ENCODE measurements at places on chromosomes 4 and X.

DNA sequence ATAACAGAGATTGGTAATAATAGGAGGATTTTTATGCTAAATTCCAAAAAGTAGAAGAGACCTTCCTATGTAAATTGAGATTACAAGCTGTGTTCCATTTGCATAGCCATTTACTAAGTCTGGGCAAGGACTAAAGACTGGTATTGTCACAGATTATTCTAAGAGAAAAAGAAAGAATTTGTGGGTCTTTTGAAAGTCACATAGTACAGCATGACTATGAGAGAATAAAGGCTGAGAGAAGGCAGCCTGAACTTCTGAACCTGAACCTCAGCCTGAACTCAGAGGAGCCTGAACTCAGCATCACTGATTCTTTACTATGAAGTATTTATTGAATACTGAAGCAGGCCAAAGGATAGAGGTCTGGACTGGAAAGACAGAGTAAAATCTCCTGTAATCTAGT lies 297.5 kb downstream of the STPG2 start:
- no peak overlapping the region for H3K4me3 ChIP-seq
- H3K36me3 ChIP-seq: no peaks in the 10 kb centered on the region
- no peak overlapping the region for H3K27ac ChIP-seq
- no peaks in the 10 kb centered on the region for H3K27me3 ChIP-seq
- peak; percentile 7 for DNase-seq

DNA sequence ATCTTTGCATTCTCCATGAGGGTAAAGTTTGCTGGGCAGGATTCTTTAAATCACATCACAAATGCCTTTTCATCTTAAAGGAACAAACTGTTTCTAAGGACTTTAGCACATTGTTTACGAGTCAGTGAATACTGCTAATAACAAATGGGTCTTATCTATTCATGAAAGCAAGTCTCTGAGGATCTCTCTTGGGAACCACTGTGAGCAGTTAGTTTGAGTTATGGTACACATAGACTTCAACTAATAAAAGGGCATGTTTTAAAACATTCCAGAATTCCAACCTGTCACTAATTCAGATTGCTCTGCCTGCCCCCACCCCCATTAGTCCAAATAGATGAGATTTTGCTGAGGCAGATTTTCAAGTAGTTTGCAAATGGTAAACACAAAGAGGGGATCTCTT lies 22.3 kb upstream of the GPC3 start:
- no peaks in the 10 kb centered on the region for H3K4me1 ChIP-seq
- DNase-seq: peak; percentile 19
- H3K36me3 ChIP-seq: no peaks in the 10 kb centered on the region
- H3K27ac ChIP-seq: no peak overlapping the region
- no peak overlapping the region for H3K4me3 ChIP-seq

DNA sequence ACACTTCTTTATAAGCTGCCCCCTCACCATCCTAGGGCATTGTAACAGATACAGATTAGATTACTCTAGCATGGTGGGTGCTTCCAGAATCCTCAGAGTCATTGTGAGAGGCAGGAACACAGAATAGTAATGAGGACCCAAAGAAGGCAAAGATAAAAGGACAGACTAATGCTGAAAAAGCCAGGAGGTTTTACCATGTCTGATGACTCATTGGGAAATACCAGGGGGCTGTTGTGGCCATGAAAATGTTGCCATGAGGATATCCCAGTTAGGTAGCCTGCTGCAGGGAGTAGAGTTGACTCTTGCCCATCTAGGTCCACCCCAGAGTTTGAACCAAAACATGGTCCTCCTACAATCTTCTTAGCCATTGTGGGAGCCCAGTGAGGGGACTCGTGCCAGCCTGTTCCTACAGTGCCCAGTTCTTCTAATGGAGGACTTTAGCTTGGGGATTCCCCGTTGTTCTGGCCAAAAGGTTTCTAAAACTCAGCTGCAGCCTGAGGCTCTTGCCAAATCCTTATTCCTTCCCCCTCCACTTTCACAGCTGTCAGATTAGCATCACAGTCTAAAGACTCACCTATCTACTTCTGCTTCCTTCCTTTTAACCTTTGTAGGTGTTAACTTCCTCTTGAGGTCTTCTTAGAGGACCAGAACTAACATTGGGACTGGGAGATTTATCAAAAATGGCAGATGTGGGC lies 586.0 kb upstream of the AADAT start:
- H3K4me1 ChIP-seq: peaks cover 1% of the 10 kb centered on the region
- H3K27me3 ChIP-seq: no peaks in the 10 kb centered on the region
- peak overlapping the region; percentile 51 for H3K27ac ChIP-seq
- H3K4me3 ChIP-seq: no peak overlapping the region
- peak; percentile 81 for DNase-seq

GRCh38 chr4:105520819-105521790 lies 31.3 kb upstream of the ARHGEF38 start:
- no peaks in the 10 kb centered on the region for H3K4me1 ChIP-seq
- H3K36me3 ChIP-seq: no peaks in the 10 kb centered on the region
- H3K27me3 ChIP-seq: no peaks in the 10 kb centered on the region
- peak; percentile 61 for DNase-seq

GRCh38 chr4:26151615-26152014 lies 169.2 kb upstream of the RBPJ start:
- no peak overlapping the region for H3K4me3 ChIP-seq
- DNase-seq: no peak
- no peaks in the 10 kb centered on the region for H3K27me3 ChIP-seq
- H3K27ac ChIP-seq: no peak overlapping the region
- H3K36me3 ChIP-seq: no peaks in the 10 kb centered on the region

DNA sequence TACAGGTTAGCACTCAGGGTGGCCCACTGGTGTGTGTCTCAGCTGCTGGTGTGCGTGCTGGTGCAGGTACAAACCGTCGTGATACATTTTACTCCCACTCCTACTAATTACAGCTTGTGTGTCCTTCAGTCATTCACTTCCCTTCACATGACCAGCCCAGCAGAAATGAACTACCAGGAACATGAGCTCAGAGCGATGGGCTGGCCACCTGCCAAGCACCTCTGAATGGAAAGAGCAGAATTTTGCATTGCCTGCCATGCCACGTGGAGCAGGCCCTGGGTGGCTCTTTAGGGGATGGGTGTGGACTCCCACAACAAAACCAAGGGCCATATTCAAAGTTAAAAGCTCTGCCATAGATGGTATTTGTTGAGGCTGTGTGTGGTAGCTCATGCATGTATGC lies 58.9 kb upstream of the PGM2 start:
- H3K4me1 ChIP-seq: no peaks in the 10 kb centered on the region
- H3K27ac ChIP-seq: no peak overlapping the region
- H3K27me3 ChIP-seq: no peaks in the 10 kb centered on the region
- no peaks in the 10 kb centered on the region for H3K36me3 ChIP-seq

- H3K36me3 ChIP-seq: no peaks in the 10 kb centered on the region
- no peak overlapping the region for H3K4me3 ChIP-seq
- H3K27ac ChIP-seq: no peak overlapping the region
- DNase-seq: no peak
- H3K27me3 ChIP-seq: no peaks in the 10 kb centered on the region
Measured at GRCh38 chr4:53841711-53842110, 222.7 kb downstream of the CHIC2 start.

DNA sequence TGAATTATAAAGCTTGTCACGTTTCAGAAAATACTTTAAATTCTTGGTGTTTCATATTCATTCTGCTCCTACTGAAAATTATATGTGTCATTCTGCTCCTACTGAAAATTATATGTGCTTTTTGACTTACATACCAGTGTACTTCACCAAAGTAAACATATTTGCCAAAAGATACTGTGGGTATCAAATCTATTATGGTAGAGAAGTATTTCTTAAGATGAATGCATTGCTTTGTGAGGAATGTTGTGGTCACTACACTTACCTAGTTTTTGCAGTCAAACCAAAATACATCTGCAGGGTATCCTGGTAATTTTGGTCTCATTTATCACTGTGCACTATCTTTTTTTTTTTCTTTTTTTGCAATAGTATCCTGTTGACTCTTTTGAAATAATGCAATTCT lies 287.7 kb upstream of the MAD2L1 start:
- no peak for DNase-seq
- H3K4me3 ChIP-seq: no peak overlapping the region
- H3K4me1 ChIP-seq: no peaks in the 10 kb centered on the region

GRCh38 chrX:14043209-14043608 lies 13.5 kb upstream of the GEMIN8 start:
- no peaks in the 10 kb centered on the region for H3K27me3 ChIP-seq
- H3K36me3 ChIP-seq: no peaks in the 10 kb centered on the region
- no peak for DNase-seq

- H3K4me1 ChIP-seq: no peaks in the 10 kb centered on the region
- no peak for DNase-seq
- no peaks in the 10 kb centered on the region for H3K36me3 ChIP-seq
- H3K27ac ChIP-seq: no peak overlapping the region
- H3K27me3 ChIP-seq: no peaks in the 10 kb centered on the region
Measured at GRCh38 chr4:78599931-78600375, 48.4 kb downstream of the ANXA3 start.

DNA sequence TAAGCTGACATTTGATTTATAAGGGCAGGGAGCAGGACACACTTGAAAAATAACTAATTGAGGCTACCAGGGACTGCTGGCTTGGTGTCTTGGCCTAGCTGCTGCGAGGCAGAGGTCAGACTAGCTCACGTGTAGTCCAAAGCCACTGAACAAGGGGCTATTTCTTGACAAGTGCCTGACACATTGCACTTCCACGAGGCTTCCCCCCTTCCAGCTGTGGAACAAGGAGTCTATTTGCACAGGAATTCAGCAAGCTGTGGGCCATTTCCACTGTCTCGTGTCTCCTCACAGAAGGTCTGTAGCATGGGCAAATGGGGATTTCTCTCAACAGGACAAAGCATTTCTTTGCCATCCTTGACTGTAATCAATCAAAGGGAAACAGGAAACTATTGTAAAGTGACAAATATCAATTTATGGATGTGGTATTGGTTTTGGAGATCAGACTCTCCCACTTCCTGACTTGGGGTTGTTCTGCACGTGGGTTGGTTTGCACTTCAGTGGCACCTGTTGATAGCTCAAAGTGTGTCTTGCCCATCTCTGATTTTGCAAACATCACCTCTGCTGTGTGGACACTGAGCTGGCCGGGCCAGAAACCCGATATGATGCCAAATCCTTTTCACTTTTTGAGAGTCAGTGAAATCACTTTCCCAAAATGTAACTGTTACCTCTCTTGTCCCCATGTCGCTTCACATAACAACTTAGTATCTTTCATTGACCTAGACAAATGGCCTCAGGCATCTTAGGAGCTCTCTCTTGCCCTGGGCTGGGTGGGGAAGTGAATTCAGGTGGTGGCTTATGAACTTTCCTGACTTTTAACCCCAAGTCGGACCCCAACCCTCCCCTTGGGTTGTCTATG lies 107.4 kb upstream of the MAMLD1 start:
- no peak for DNase-seq
- no peak overlapping the region for H3K27ac ChIP-seq
- H3K36me3 ChIP-seq: no peaks in the 10 kb centered on the region
- H3K4me3 ChIP-seq: no peak overlapping the region

DNA sequence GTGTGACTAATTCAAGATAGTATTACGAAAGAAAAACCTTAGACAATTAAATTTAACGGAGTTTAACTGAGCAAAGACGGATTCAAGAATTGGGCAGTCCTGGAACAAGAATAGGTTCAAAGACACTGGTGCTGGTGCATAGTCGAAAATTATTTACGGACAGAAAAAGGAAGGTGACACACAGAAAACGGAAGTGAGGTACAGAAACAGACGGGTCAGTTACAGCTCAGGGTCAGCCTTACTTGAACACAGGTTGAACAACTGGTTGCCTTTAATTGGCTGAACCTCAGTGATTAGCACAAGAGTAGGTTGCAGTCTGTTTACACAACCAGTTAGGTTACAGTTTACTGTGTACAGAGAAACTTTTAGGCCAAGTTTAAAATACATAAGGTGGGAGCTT lies 31.5 kb downstream of the KLHL8 start:
- no peaks in the 10 kb centered on the region for H3K27me3 ChIP-seq
- H3K4me1 ChIP-seq: no peaks in the 10 kb centered on the region
- no peak for DNase-seq
- no peaks in the 10 kb centered on the region for H3K36me3 ChIP-seq
- H3K4me3 ChIP-seq: no peak overlapping the region
- H3K27ac ChIP-seq: no peak overlapping the region

DNA sequence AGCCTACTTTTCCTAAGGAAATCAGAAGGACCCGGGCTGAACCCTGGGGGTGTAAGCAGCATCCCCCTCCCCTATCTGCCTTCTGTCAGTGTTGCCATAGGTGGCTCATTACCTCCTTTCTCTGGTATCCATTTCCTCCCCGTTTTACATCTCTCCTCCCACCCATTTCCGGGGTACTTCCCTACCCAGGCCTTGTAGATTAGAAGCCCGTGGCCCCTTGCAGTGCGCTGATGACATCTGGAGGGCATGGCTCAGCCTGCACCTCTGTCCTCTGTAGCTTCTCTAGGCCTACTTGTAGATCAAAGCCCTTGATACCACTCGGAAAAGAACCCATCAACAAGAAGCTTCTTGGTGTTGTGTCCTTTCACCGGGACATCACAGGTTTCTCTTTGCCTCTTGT lies 71.8 kb downstream of the NBDY start:
- no peaks in the 10 kb centered on the region for H3K27me3 ChIP-seq
- no peak overlapping the region for H3K27ac ChIP-seq
- H3K36me3 ChIP-seq: no peaks in the 10 kb centered on the region
- DNase-seq: peak; percentile 89
- H3K4me3 ChIP-seq: no peak overlapping the region
- H3K4me1 ChIP-seq: no peaks in the 10 kb centered on the region

GRCh38 chr4:150573534-150573933 lies 8.4 kb upstream of the MAB21L2 start:
- no peak for DNase-seq
- no peak overlapping the region for H3K27ac ChIP-seq
- no peak overlapping the region for H3K4me3 ChIP-seq
- H3K36me3 ChIP-seq: no peaks in the 10 kb centered on the region

DNA sequence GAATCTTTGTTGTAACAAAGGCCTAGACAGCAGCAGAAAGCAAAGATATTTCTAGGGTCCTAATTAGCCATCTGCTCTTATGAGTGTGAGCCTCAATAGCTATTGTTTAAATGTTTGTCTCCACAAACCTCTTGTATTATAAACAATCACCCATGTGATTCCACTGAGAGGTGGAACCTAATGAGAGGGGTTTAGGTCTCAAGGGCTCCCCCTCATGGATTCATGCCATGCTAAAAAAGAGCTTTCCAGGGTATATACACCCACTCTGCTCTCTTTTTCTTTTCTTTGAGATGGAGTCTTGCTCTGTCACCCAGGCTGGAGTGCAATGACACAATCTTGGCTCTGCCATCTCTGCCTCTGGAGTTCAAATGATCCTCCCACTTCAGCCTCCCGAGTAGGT lies 42.1 kb downstream of the TRIM61 start:
- no peak overlapping the region for H3K4me3 ChIP-seq
- H3K4me1 ChIP-seq: no peaks in the 10 kb centered on the region
- peak; percentile 79 for DNase-seq
- H3K27me3 ChIP-seq: no peaks in the 10 kb centered on the region

DNA sequence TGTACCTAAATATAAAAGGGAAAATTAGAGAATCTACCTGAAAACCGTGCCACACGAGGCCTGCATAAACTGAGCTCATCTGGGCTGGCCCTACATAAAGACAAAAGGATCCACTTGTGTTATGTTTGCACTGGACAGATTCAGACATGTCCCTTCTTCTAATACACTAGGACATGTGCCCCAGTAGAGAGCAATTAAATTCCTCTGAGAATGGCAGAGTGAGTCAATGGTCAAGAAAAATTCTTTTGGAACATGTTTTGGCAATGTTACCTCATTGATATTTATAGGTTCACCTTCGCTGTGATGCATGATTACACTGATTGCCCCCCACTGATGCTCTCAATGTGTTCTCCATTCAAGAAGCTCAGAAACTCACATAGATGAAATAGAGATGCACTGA lies 95.2 kb downstream of the MANBA start:
- no peak overlapping the region for H3K4me3 ChIP-seq
- DNase-seq: no peak
- H3K27ac ChIP-seq: no peak overlapping the region
- no peaks in the 10 kb centered on the region for H3K4me1 ChIP-seq
- no peaks in the 10 kb centered on the region for H3K27me3 ChIP-seq
- no peaks in the 10 kb centered on the region for H3K36me3 ChIP-seq
